ENCODE measurements at places on chromosomes 6 and 20.

- no peak for DNase-seq
Observed at GRCh38 chr6:31920811-31921210, 6.7 kb upstream of the C2 start.

- DNase-seq, result no peak
Observed at GRCh38 chr6:55082021-55082420, 92.3 kb upstream of the HCRTR2 start.

DNA sequence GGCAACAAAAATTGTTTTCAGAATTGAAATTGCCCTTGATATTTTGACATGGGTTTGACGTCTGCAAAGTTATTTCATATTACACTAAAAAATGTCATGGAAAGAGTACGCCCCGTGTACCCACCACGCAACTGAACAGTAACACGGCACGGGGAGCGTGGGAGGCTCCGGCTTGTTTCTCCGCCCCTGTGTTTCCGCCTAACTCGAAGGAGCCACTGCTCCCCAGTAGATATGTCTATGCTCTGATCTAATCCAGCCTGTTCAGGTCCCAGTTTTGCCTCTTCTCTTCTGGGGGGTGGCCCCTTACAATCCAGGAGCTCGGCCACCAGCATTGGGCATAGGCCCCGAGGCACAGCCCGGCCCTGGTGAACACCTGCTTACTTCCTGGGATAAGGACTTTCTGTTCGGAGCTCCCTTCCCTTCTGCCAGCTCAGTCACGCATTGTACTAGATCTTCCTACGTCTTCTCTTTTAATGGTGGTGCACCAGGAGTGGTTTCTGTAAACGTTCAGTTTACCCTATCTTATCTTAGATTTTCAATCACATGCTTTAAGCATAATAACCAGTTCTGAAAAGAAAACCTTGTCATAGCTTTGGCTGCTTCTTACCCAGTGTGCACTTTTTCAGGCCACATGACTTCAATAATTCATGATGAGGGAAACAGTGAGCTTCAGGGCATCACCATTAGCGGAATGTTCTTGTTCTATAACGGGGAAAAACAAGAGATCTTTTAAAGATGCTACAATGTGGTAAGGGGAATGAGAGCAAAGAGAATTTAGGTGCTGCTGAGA lies 43.9 kb upstream of the EXOC2 start:
- DNase-seq, result peak; percentile 17

- peak; percentile 50 for DNase-seq
Observed at GRCh38 chr20:59161721-59162120, 1.9 kb upstream of the ZNF831 start.

DNA sequence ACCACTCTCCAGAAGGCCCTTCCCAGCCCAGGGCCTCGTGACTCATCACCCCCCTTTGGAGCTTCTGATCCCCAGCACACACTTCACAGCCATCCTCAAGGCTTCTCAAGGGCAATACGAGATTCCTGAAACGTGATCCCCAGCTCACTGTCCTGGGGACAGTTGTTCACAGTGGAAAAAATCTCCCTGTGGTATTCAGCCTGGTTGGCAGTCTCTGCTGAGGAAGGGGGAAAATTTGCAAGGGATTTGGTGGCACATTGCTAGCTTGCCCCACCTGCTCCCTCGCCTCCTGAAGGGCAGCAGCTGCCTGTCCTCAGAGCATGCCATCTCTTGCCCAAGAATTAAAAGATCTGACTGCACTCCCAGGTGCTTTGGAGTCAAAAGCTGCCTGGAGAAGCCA lies 20.7 kb upstream of the PKHD1 start:
- no peak for DNase-seq

GRCh38 chr20:21522481-21523280 lies 8.8 kb upstream of the NKX2-2 start:
- DNase-seq, result no peak

DNA sequence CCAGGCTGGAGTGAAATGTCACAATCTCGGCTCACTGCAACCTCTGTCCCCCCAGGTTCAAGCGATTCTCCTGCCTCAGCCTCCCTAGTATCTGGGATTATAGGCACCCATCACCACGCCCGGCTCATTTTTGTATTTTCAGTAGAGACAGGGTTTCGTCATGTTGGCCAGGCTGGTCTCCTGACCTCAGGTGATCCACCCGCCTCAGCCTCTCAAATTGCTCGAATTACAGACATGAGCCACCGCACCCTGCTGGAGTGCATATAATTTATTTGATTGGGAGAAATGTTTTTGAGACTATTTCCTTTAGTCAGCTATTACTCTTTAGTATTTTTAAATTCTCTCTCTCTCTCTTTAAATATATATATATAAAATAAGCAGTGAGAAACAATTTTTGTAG lies 29.8 kb downstream of the FAM83B start:
- DNase-seq, result no peak

DNA sequence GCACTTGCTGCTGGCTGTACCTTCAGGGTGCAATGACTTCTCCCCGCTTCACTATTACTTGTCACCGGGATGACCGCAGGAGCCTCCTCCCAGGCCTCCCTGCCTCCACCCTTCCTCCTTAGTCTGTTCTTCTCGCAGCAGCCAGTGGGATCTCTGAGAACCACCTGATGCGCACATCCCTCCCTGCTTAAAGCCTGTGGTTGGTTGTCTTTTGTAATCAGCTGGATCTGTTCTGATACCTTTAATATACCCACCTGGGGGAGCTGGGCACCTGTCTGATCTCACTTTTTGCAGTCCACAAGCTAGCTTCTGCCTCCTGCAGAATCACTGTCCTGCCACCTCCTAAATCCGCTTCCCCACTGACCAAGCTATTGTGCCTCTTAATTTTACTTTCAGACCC lies 34.6 kb downstream of the TOX2 start:
- DNase-seq, result no peak

- DNase-seq, result no peak
Observed at GRCh38 chr20:33373735-33374605, 27.3 kb downstream of the CDK5RAP1 start.

- no peak for DNase-seq
Observed at GRCh38 chr20:6651016-6651415, 116.5 kb upstream of the BMP2 start.

- no peak for DNase-seq
Observed at GRCh38 chr6:9783567-9783966, 631.3 kb downstream of the TFAP2A start.

GRCh38 chr6:118574051-118574865 lies 26.2 kb downstream of the PLN start:
- DNase-seq, result peak; percentile 21

- DNase-seq, result no peak
Observed at GRCh38 chr6:116443105-116443504, 18.1 kb upstream of the CALHM6 start.
